ENCODE measurements at places on chromosomes 1 and 21.

DNA sequence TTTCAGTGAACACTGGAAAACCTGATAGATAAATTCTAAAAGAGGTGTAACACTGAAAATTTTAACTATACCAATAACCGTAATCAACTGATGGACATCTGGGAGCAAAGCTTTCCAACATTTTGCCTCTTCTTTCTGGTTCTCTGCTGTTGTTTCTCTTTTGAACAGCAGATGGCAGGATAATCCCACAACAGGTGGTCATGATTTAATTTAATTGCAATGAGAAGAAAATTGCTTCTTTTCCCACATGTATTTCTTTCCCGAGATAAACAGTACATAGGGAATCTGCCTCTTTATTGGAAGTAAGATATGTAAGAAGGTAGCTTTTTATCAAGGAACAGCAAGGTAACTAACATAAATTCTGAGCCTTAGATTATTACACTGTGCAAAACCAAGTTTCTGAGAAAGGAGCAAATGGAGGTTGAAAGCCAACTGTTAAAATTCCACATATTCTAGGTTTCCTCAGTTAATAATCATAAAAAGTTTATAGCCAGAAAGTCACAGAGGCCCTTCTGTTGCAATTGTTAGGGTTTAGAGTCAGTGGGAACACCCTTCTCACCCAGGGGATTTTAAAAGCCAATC is 72.9 kb downstream of the RPS6KA1 start:
- no peak for DNase-seq

DNA sequence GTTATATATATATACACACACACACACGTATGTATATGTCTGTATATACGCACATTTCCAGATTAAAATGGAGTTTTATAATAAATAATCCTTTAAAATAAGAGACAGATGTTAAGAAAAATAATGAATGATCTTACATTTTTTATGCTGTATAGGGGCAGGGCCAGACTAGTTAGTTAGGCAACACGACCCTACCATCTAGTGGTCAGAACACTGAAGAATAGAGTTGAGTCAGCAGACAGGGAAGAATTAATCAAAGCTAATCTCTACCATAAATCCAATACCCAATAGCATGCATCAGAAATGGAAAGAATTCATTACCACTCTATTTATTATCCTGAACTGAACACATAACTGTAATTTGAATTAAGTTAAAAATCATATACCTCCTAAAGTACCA is 156.7 kb downstream of the BRINP3 start:
- no peak for DNase-seq

GRCh38 chr1:237235091-237235490 is 193.1 kb downstream of the RYR2 start:
- no peak for DNase-seq

- DNase-seq: no peak
These were observed 2.5 kb upstream of the TSPEAR start for GRCh38 chr21:44713846-44714245.

- no peak for DNase-seq
These were observed 9.2 kb downstream of the SFT2D2 start for GRCh38 chr1:168234846-168235547.

DNA sequence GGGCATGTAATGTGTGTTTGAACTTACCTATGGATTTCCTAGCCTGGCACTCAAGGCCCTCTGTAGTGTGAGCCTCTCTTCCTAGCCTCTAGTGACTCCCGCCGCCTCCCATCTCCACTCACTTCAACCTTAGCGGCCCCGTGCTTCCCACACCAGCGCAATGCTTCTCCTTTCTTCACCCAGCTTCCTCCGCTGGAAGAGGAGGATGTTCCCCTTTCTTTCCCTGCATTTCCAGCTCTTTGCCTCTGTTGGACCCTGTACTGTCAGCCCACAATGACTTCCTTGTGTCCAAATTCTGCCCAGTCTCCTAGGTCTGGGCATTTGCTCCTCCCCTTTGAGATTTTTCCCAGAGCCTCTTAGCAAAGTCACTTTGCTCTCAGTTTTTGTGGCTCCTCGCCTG is 138.1 kb upstream of the IRF2BP2 start:
- DNase-seq: no peak

- no peak for DNase-seq
These were observed 736.9 kb upstream of the ADAMTS5 start for GRCh38 chr21:27703791-27704190.

GRCh38 chr1:1794999-1795398 is 16.7 kb upstream of the NADK start:
- DNase-seq: no peak

- peak; percentile 19 for DNase-seq
These were observed at the start of gene PLA2G4A for GRCh38 chr1:186828611-186829454. PLA2G4A (plus strand) TSS chr1:186828949; CDS start chr1:186854355, 25,406 bp downstream.

DNA sequence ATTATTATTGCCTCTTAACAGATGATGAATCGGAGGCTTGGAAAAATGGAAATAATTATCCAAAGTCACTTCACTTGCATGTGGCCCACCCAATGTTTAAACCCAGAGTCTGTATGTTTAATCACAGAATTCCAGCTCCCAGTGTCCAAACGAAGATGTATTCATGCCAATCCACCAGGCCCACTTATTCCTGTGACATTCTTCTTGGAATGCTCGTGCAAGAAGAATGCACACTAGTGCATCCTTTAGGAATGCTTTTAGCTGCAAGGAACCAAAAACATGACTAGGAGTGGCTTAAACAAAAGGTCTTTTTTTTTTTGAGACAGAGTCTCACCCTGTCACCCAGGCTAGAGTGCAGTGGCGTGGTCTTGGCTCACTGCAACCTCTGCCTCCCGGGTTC is 8.9 kb upstream of the OPRD1 start:
- no peak for DNase-seq

- DNase-seq: no peak
These were observed 1048.5 kb downstream of the PLA2G4A start for GRCh38 chr1:187877220-187877619.

GRCh38 chr1:203508463-203509073 is 14.6 kb downstream of the OPTC start:
- peak; percentile 37 for DNase-seq

DNA sequence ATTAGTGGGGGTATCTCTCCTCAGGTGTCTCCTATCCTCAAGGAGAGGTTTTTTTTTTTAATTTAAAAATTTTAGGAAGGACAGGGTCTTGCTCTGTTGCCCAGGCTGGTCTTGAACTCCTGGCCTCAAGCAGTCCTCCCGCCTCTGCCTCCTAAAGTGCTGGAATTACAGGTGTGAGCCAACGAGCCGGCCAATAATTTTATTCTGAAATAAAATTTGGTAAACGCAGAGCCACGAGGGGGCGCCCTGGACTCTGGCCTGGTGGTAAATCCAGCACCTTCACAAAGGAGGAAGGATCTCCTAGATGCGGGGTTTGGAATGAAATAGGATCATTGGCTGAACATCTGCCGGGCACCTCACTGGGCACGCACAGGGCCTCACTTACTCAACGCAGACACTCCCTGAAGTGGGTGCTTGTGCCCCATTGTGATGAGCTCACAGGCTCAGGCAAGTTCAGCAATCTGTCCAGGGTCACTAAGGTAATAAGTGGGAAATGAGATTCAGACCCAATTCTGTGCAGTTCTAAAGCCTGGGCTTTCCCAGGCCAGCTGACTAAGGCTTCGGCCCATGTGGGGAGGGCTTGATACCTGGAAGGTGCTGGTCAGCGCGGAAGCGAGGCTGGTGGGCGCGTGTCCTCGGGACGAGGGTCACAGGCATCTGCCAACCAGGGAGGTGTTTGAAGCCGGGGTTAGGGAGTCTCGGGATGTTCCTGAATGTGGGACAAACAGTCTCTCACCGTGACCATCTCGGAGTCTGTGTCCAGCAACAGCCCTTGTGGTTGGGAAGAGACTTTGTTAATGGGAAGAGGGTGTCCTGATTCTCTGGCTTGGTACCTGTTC is 32.7 kb upstream of the ETV3 start:
- no peak for DNase-seq

GRCh38 chr1:2103901-2104590 is 53.8 kb downstream of the PRKCZ start:
- DNase-seq: no peak

DNA sequence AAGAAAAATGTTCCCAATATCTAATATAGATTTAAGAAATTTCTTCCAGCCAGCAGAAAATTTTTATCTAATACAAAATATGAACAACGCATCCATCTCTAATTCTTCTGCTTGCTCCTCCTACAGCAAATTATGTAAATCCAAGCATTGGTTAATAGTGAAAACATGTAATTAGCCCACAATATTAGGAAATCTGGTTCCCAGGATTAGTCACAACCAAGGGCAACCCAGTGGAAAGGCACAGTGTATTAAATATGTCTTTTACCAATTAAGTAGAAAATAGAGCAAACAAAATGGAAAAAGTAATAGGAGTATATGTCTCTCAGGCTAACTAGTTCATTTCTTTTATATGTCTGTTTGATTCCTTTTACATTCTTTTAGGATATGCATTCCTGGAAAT is 59.4 kb upstream of the IFI44L start:
- DNase-seq: no peak

DNA sequence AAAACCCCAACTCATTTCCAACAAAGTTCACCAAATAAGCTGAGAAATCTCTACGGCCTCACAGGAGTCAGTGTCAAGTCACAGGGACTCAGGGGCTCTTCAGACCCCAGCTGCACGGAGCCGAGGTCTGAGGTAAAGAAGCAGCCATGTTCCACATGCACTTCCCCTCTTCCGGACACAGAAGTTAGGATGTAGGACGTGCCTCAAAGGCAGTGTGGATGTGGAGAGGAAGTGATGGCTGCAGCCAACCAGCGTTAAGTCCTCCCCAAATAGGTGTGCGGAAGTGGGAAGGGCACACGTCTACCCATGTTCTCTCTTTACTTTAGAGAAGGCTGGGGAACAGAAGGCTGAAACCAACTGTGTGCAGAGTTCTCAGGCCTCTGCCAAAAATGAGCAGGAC is 14.6 kb upstream of the NCF2 start:
- DNase-seq: no peak

DNA sequence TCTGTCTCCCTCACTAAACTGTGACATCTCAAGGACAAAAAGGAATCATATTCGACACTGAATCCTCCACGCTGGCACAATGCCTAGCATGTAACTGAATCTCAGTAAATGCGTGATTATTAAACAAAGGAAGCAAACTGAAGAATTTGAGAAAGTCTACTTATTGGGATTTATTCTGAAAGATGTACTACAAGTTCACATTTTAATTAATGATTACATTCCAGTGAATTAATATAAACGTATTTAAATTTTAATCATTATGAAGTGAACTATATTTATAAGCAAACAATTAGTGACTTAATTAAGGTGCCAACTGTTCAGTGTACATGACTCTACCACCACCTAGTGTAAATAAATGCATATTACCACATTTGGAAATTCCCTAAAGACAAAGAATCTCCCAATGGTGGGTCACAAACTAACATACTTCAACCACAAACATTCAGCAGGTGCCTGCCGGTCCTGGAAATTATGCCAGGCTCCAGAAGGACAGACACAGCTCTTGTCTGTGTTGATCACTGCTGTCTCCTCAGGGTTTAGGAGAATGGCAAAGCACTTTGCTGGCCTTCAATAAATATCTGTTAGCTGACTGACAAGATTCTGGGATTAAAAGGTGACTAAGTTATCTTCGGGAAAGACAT is 56.3 kb downstream of the SMYD3 start:
- no peak for DNase-seq

- DNase-seq: no peak
These were observed 16.4 kb downstream of the WNT4 start for GRCh38 chr1:22126531-22126930.

DNA sequence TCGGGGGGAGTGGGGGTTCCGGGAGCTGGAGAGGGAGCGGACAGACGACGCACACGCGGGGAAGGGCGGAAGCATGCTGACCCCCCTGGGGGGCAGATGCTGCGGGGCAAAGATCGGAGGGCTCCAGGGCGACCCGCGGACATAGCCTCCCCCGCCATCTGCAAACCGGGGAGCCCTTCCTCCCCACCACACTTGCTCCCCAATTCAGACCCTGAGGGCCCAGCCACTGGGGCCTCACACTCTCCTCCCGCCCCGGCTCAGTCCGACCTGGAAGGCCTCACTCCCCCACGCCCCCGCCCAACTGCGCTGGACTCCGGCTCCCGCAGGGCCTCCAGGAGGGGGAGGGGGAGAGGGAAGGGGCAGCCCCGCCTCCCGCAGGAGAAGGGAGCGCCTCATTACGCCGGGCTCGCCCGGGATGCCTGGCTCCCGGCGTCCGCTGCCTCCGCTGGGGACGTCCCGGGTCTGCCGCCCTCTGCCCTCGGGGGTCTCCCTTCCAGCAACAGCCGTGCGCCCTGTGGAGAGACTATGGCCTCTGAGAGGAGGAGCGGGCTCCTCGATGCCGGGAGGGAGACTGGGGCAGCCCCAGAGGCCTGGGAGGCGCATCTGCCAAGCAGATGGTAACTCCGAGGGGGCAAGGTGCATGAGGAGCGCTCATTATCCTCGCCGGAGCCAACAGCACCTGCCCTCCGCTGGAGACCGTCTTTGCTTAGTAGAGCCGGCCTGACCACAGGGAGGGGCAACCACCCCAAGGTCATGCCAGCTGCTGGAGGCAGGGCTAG is 636 bp upstream of the CAMK2N1 start:
- peak; percentile 81 for DNase-seq

DNA sequence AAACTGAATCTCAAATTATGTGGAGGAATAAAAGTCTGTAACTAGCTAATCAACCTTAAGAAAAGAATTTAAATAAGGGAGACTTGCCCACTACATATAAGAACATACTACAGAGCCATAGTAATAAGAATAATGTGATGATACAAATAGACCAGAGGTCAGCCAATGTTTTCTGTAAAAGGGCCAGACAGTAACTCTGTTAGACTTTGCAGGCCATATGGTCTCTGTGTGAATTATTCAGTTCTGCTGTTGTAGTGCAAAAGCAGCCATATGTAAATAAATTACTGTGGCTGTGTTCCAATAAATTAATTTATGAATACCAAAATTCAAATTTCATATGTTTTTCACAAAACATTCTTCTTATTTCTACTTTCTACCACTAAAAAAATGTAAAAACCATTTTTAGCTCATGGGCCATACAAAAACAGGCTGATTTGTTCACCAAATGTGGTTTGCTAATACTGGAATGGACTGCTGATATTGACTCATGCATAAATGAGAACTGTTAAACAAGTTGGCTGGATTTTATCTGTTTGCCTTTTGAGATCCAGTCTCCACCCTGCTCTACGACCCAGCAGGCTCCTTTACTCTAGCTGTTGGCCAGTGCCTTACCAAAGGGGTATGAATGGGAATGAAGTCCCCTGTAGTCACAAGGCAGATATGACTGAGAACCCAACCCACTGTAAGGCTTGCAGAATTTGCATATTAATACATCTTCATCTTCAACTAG is 98.2 kb upstream of the ZNHIT6 start:
- DNase-seq: no peak

- no peak for DNase-seq
These were observed 322.9 kb downstream of the BRINP3 start for GRCh38 chr1:190154744-190155143.

GRCh38 chr1:36729289-36729688 is 246.6 kb upstream of the CSF3R start:
- DNase-seq: no peak

Data from left ventricle myocardium inferior (tissue), 1 donor.